ENCODE measurements at places on chromosomes 5 and 9. TPM values are rescaled to one million over a fixed set of nuclear protein-coding genes. Genes with fewer than 3 reads are reported as not detected.

Gene PCDHGB1
- polyA plus RNA-seq, result 1.7 TPM

Gene FBXW2
- 50.7 TPM for polyA plus RNA-seq

Gene SPACA9
- polyA plus RNA-seq, result 9.6 TPM

Gene CNOT8
- 72.4 TPM for polyA plus RNA-seq

Gene RNF183
- 7.0 TPM for polyA plus RNA-seq

Gene WHRN
- polyA plus RNA-seq, result 15.1 TPM

Gene TTC39B
- polyA plus RNA-seq, result 9.4 TPM

Gene NAIF1
- 11.8 TPM for polyA plus RNA-seq

Gene LAMC3
- 30.8 TPM for polyA plus RNA-seq

Gene DELE1
- 99.9 TPM for polyA plus RNA-seq

Gene SUSD1
- polyA plus RNA-seq, result 31.7 TPM

Gene PTGDS
- 87.8 TPM for polyA plus RNA-seq

Gene CDKN2B-AS1
- polyA plus RNA-seq, result not detected

Gene GABBR2
- 1.3 TPM for polyA plus RNA-seq

Gene RGS7BP
- polyA plus RNA-seq, result 7.2 TPM

Gene SMIM32
- polyA plus RNA-seq, result 16.6 TPM

Gene SH3RF2
- polyA plus RNA-seq, result 4.8 TPM

Gene ZBED3
- 37.0 TPM for polyA plus RNA-seq

Gene IGIP
- 6.4 TPM for polyA plus RNA-seq

Gene TGFBR1
- polyA plus RNA-seq, result 44.5 TPM

Gene TMEM215
- polyA plus RNA-seq, result 0.10 TPM

Gene SLC28A3
- polyA plus RNA-seq, result not detected

Gene GPR150
- not detected for polyA plus RNA-seq

Gene PFN3
- polyA plus RNA-seq, result 6.2 TPM

Gene SV2C
- 0.21 TPM for polyA plus RNA-seq

Gene PLAC8L1
- polyA plus RNA-seq, result 0.75 TPM

Gene PCDHAC1
- 0.10 TPM for polyA plus RNA-seq

Gene COL5A1
- polyA plus RNA-seq, result 116 TPM

Gene TEX48
- polyA plus RNA-seq, result not detected

Gene SLCO6A1
- polyA plus RNA-seq, result 0.24 TPM

Gene CCDC192
- 1.2 TPM for polyA plus RNA-seq

Gene RHOBTB3
- polyA plus RNA-seq, result 69.9 TPM

Gene DBH
- polyA plus RNA-seq, result 1.4 TPM

Gene ELOVL7
- polyA plus RNA-seq, result 16.1 TPM

Gene FGD3
- 6.8 TPM for polyA plus RNA-seq

Gene TRIM7
- 0.42 TPM for polyA plus RNA-seq

Gene IFNA1
- polyA plus RNA-seq, result not detected

Gene IL3
- polyA plus RNA-seq, result not detected

Gene SNCB
- polyA plus RNA-seq, result 0.43 TPM

Gene MARVELD2
- 23.8 TPM for polyA plus RNA-seq

Gene ANKRD31
- 0.43 TPM for polyA plus RNA-seq

Gene FOXD4L3
- not detected for polyA plus RNA-seq

Gene BRIX1
- 47.7 TPM for polyA plus RNA-seq

Gene LCN9
- not detected for polyA plus RNA-seq

Gene SPZ1
- polyA plus RNA-seq, result not detected

Gene RFESD
- 5.6 TPM for polyA plus RNA-seq

Gene RNF180
- polyA plus RNA-seq, result 9.7 TPM

Gene WNT8A
- 0.12 TPM for polyA plus RNA-seq

Gene PCDHGB6
- polyA plus RNA-seq, result 7.3 TPM

Gene S1PR3
- 46.3 TPM for polyA plus RNA-seq

Gene RGMB
- 10.9 TPM for polyA plus RNA-seq

Gene C9orf152
- 0.46 TPM for polyA plus RNA-seq
